ENCODE measurements at places on chromosomes 12 and 14.

GRCh38 chr14:35847636-35848035, 21.5 kb downstream of the BRMS1L start:
- DNase-seq: no peak

GRCh38 chr14:99043756-99044155, 228.2 kb downstream of the BCL11B start:
- DNase-seq: no peak

DNA sequence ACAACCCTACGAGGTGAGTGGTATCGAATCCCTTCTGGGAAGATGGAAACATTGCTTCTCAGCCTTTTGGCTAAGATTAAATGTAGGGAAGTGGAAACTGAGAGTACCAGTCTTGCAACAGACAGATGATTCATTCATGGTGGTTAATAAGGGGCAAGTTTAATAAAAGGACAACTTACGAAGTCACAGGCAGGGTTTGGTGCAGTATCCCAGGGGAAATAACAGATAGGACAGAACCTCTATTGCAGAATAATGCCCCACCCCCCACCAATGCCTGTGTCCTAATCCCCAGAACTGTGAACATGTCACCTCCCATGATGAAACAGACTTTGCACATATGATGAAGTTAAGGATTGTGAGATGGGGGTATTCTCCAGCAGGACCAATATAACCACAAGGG, 212.5 kb downstream of the TBX5 start:
- DNase-seq: no peak

DNA sequence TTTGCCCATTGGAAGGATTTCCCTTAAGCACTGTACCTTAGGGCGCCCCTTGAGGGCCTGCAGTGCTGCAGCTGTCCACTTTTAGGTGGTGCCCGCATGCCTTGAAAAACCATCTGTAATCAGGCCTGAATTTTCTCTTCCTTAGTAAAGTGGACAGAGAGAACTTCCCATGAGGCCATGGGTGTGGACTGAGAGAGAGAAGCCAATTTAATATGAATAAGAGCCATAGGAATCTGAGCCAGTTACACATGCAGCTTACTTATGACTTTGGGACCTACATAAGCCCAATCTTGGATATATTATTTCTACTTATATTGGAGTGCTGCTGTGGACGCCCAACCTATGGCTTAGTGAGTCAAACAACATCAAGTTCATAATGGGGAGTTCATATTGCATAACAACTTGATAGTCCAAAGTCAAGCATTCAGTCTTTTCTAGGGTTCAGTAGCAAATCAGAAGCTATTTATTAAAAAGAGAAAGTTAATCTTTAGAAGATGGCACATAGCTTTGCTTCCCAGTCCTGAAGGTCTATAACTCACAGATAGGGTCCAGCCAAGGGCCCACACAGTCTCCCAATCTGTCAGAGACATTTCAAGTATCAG, 11.1 kb upstream of the ETV6 start:
- no peak for DNase-seq

DNA sequence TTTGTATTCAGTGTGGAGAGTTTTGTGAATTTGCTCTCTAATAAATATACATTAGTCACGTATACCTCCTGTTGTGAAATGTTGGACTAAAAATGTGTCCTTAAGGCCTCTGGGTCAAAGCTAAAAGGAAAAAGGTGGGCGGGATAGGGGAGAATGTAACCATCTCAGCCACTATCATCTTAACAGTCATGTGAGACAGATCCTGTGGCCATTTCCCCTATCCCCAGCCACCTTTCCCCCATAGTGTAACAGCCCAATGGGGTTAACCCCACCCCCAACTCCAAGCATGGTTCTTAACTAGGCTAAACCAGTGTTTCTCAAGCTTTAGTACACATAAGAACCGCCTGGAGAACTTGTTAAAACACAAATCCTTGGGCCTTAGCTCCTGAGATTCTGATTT, 6.5 kb upstream of the ITPR2 start:
- no peak for DNase-seq

Data from NCI-H1105 treated with DMSO at 0.1 percent for 48 hours (cell line).